Stimulated activated CD4-positive, alpha-beta T cell treated with anti-CD3 and anti-CD28 coated beads, Interleukin-1b, Interleukin-23, amount 100 ng/mL, for 24 hours (primary cell): ENCODE measurements at places on chromosomes 5 and 9.
A peak's percentile ranks its signal among the peaks of the same experiment; 100 is the strongest.

GRCh38 chr9:114777821-114778609 is 27.8 kb downstream of the TNFSF15 start:
- DNase-seq = no peak

DNA sequence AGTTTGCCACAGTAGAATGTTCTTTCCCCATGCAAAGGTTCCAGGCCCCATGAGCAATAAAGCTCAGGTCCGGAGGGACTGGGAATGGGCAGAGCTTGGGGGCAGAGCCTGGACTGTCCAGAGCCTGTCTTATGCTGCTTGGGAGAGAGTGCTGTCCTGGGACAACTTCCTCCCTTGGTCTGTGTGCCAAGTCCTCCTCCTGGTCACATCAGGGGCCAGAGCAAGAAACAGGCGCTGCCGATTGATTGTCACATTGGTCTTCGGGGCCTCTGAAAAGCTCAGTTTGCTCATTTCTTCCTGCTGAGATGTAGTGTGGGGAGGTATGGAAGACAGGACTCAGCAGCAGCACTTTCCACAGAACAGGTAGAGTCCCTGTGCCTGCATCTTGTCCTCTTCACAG is 54.0 kb upstream of the FCN1 start:
- no peak for DNase-seq

DNA sequence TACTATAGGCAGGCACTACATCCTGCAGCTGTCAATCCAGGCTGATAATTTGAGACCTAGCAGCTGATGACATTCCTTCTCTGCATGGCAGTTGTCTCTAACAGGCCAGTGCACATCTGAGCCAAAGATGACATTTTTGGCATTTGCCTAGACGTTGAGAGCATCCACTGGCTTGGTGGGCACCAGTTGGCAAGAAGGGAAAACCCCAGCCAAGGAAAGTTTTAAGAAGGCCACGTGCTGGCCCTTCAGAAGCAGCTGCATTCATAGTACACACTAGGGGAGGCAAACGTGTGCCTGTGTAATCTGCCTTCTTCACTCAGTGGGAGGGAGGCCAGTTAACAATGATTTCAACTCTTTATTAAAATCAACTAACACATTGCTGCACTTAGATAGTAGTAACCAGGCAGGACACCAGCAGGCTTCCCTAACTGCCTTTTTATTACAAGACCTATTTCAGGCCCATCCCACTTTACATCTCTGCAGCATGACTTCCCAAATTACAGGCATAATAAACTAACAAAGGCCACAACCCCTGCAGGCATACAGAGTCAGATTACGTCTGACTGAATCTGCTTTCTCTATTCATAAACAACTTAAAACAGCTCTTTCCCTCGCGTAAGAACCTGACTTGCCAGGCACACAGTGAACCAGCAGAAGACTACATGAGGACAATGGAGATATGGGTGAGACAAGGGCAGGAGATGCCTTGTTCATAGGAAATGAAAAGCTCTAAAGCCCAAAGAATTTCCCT is 576.3 kb downstream of the PDE4D start:
- DNase-seq = no peak

DNA sequence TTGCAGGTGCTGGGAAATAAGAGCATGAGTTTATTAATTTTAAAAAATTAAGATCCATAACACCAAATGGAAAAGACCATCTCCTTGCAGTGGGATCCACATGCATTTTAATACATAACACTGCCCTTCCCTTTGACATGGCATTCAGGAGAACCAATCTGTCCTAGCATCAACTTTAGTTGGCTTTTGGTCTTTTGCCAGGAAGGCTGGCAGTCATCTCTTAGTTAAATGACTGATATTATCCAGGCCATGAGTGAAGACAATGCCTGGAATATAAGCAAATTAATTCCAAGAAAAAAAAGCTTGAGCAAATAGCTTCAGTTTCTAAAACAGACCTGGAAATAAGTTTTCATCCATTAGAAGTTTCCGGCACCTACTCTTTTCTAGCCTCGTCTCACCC is 55.1 kb upstream of the OTULINL start:
- DNase-seq = no peak

DNA sequence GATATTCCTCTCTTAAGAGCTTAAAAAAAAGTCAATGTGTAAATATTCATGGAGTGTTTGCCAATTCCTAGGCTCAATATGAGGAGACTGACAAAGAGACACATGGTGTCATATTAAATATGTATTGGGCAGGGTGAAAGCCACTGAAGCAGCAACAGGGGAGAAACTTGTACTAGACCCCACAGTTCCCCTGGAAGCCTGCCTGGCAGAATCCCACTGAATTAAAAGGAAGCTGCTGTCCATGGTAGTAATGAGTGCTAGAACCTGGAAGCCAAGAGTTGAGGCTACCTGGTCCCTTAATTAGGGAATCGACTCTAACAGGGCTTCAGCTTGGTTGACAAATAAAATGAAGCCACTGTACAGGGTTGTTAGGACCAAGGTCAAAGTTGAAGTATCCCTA is 129.4 kb upstream of the GPR151 start:
- DNase-seq = no peak

DNA sequence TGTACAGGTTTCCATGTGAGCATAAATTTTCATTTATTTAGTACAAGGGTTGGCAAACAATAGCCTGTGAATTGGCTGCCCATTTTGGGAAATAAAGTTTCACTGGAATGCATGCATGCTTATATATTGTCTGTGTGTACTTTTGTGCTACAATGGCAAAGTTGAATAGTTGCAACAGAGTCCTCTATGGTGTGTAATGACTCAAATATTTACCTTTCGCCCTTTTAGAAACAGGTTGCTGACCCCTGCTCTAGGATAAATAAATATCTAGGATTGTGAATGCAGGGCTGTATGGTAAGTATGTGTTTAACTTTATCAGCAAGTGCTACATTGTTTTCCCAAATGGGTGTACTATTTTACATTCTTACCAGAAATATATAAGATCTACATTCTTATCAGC is 47.2 kb downstream of the XRCC4 start:
- DNase-seq = no peak

- no peak for DNase-seq
Observed at GRCh38 chr9:120932086-120932823, 5.7 kb upstream of the TRAF1 start.

DNA sequence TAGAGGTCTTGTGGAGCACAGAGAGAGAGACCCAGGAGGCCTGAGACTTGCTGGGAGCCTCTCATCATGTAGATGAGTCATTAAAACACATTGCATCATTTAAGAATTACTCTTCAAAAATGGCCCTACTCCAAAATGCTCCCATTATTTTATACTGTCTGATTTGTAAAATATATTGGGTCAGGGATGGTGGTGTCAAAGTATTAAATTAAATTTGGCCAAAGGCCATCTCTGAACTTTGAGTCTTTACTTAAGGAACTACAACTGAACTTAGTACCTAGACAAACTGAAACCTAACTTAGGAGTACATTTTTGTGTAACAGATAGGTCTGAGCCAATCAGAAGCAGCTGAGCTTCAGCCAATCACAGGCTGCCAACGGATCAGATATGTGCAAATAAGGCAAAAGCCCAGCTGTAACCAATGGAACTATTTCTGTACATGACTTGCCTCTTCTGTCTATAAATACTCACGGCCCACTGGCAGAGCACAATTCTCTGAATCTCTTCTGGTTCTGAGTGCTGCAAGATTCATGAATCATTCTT is 657.2 kb downstream of the TLE1 start:
- no peak for DNase-seq

DNA sequence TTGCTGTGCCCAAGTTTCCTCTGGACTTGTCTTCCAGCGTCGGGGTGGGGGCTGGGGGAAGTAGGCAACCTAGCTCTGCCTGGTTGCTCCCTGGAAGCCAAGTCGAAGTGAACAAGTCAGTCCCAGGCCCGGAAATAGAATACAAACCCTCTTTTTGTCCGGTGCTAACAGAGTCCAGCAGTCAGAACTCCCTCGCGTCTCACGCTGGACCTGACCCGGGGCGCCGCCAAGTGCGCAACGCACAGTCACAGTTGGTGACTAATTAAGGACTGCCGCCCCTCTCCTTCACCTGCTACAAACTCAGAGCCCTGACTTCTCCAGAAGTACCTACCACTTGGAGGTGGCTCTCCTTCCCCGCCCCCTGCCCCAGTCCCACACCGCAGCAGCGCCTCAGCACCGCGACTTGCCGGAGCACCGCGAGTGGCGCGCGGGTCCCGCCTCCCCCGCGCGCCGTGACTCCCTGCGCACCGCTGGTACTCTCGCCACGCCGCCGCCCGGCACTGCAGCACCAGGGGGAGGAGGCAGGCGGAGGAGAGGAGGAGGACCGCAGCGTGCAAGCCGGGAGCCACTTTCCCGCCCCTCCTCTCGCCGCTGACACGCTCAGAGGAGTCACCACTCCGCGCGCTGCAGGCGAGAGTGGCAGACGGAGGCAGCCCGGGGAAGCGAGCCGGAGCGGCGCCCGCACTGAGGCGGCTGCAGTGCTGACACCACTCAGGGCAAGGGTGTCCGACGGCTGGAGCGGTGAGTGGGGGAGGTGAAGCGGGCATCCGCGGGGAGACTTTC is at the start of gene SV2C:
SV2C (plus strand) TSS at position 612 of the 783 bp plus-strand sequence. CDS start 48,368 bp downstream, outside the sequence.
- DNase-seq = no peak

DNA sequence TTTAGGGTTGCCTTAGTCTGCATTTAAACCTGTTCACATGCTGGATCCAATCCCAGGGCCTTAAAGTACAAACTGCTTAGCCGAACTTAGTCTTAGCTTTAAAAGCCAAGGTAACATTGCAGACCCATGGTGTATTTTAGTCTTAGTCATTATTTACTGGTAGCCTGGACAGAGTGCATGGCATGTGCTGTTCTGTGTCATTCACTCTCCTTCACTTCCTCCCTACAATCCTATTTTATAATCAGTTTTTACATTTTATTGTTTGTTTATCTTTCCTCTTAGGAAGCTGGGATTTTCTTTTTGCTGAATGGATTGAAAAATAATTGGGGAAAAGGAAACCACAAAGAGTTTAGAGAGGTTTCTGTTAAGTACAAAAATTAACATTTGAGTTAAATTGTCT is 29.4 kb upstream of the TAL2 start:
- no peak for DNase-seq

- DNase-seq = no peak
Observed at GRCh38 chr5:112418659-112419163, 366 bp downstream of the EPB41L4A start.

DNA sequence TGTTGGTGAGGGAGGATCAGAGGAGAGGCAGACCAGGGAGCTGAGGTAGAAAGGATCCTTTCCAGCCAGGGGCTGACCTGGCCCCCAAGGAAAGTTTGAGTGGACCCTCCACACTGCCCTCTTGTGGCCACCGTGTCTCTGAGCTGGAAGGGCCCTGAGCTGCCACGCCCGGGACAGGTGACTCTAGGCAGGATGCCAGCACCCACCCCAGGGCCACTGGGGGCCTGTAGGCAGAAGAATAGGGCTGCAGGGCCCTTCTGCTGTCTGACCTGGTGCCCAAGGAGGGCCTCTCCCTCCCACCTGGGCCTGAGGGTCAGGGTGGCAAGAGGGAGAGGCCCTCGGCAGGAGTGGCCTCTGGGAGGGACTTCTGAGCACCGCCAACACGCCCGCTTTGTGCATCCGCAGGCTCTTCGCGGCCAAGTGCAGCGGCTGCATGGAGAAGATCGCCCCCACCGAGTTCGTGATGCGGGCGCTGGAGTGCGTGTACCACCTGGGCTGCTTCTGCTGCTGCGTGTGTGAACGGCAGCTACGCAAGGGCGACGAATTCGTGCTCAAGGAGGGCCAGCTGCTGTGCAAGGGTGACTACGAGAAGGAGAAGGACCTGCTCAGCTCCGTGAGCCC is 76.8 kb downstream of the LMX1B start:
- DNase-seq = peak; percentile 39

DNA sequence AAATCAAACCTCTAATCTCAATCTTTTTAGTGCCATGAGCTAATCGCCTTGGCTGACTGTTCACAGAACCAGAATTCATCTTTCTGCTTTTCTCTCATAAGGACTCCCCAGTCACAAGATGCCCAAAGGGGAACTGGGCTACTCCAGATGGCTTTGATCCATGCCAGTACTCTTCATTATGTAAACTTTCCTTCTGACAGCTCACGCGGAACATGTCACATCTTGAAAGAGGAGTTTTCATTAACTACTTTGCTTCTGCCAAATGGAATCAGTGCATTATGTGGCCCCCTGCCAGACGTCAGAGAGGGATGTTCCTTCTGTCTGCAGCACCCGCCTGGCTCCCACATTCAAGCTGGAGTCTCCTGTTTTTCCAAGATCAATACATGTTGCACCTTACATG is 142.1 kb upstream of the NMUR2 start:
- no peak for DNase-seq

GRCh38 chr9:311841-312240 is 97.2 kb downstream of the DOCK8 start:
- no peak for DNase-seq

GRCh38 chr9:36901528-36901927 is 132.5 kb downstream of the PAX5 start:
- DNase-seq = no peak

DNA sequence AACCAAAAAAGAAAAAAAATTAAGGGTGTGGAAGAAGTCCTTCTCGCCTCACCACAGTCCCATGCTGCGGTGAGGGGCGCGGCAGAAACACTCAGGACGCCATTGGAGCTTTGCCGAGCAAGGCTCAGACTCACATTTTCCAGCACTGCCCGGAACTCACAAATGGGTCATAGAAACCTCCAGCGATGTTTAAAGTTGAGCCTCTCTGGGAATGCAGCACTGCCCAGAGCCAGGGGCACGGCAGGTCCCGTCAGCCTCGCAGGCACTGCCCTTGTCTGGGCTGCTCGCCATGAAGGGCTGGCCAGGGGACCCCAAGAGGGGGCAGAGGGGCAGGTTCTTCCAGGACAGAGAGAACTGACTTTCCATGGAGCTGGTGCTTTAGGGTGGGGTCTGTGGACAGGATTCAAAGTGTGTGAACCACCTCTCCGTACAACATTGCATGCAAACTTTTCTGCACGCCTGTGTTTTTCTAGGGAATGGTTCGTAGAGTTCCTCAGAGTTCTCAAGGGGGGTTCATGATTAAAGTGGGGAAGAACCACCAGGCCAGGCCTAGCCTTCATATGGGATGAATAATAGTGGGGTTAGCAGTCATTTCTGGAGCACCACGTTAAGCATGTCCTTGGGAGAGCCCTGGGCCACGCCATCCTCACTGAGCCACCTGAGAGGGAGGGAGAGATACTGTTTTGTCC is 38.4 kb downstream of the PRRX2 start:
- DNase-seq = no peak

GRCh38 chr9:134555094-134555650 is 86.4 kb upstream of the COL5A1 start:
- DNase-seq = no peak

DNA sequence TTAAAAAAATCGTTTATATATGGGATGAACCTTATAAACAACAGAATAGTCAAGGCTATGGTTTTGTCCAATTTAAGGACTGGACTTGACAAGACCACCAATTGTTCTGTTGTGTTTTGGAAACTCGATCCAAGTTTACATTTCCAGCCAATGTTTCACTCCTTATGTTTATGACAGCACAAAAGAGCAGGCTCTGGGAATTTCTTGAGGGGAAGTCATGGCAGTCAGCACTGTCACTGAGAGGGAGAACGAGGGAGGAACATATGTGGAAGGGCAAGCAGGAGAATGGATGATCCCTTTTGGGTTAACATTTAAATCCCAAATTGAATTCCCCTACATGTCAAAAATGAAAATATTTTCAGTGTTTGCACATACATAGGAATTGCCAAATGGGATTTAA is 292.5 kb downstream of the MARCHF11 start:
- DNase-seq = no peak

GRCh38 chr9:77848897-77849296 is 182.7 kb downstream of the GNAQ start:
- no peak for DNase-seq
